NCI-H1436 (cell line): ENCODE measurements at places on chromosomes 1 and 21.
A peak's percentile ranks its signal among the peaks of the same experiment; 100 is the strongest.

GRCh38 chr1:94014635-94015488, 105.6 kb upstream of the GCLM start:
- no peak for DNase-seq

DNA sequence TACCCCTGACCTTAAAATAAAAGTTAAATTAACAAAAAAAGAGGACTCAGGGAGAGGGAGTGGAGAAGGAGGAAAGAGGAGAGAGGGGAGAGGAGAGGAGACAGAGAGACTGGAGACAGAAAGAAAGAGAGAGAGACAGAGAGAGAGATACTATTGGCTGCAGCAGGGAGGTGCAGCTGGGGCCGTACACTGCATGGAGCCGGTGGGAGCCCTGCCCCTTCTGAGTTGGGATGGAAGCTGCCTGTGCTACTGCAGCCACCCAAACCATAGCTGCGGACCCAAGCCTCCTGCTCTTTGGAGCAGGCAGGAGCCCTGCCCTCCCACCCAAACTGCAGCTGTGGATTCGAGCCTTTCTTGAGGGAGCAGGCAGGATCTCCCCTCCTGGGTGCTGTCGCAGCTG, 32.7 kb upstream of the HP1BP3 start:
- DNase-seq: no peak

- DNase-seq: peak; percentile 93
Measured at GRCh38 chr1:26111530-26112406, at the start of gene PDIK1L. Gene PDIK1L, plus strand, starts transcription at chr1:26111824. Its CDS starts 2,485 bp downstream, at chr1:26114309.

- no peak for DNase-seq
Measured at GRCh38 chr1:7738044-7738443, 33.1 kb upstream of the VAMP3 start.
